A549 treated with CORT108297 at 1 μM for 4 hours (cell line): ENCODE measurements at places on chromosomes 6 and 20. TPM values are rescaled to one million over a fixed set of nuclear protein-coding genes. Genes with fewer than 3 reads are reported as not detected.

The CDK19 gene
- 3.9 to 5.3 TPM (median 4.4 TPM) in 5 replicates for total RNA-seq

The LPIN3 gene
- 8.4 to 14.9 TPM (median 11.1 TPM) in 5 replicates for total RNA-seq

The DOP1A gene
- 2.1 to 3.0 TPM (median 2.4 TPM) in 5 replicates for total RNA-seq

The KIAA1755 gene
- 0.06 to 0.19 TPM (median 0.13 TPM) in 5 replicates for total RNA-seq

The GPR31 gene
- not detected in 5 replicates for total RNA-seq

The NFYA gene
- 12.0 to 14.5 TPM (median 13.5 TPM) in 5 replicates for total RNA-seq

The PCMT1 gene
- total RNA-seq, result 85.0 to 99.9 TPM (median 88.8 TPM) in 5 replicates

The ADGRF5 gene
- not detected in 5 replicates for total RNA-seq

The GSTA3 gene
- total RNA-seq, result not detected in 5 replicates

The KCNQ5 gene
- 1.2 to 2.1 TPM (median 1.8 TPM) in 5 replicates for total RNA-seq

The PHACTR1 gene
- total RNA-seq, result 0.04 to 0.08 TPM in 2 of 5 replicates, not detected in the others

The TGM3 gene
- 0.03 TPM in 3 of 5 replicates, not detected in the others for total RNA-seq

The CFAP61 gene
- total RNA-seq, result 0.33 to 0.73 TPM (median 0.47 TPM) in 5 replicates

The PLG gene
- not detected in 5 replicates for total RNA-seq

The TMC2 gene
- total RNA-seq, result not detected in 5 replicates

The FOXA2 gene
- total RNA-seq, result 11.8 to 19.7 TPM (median 17.7 TPM) in 5 replicates

The WRNIP1 gene
- 36.3 to 42.4 TPM (median 40.1 TPM) in 5 replicates for total RNA-seq

The SLC2A4RG gene
- total RNA-seq, result 57.2 to 111 TPM (median 97.3 TPM) in 5 replicates

The SUPT3H gene
- 3.0 to 4.7 TPM (median 4.2 TPM) in 5 replicates for total RNA-seq

The GPLD1 gene
- total RNA-seq, result 0.66 to 1.3 TPM (median 1.1 TPM) in 5 replicates

The CAGE1 gene
- total RNA-seq, result 0.03 TPM in 2 of 5 replicates, not detected in the others

The HSP90AB1 gene
- 1,156 to 1,487 TPM (median 1,195 TPM) in 5 replicates for total RNA-seq

The HLA-G gene
- total RNA-seq, result 0.16 TPM in 1 of 5 replicates, not detected in the others

The NELFE gene
- total RNA-seq, result 74.7 to 85.0 TPM (median 75.1 TPM) in 5 replicates

The FAM229B gene
- total RNA-seq, result 7.5 to 11.4 TPM (median 8.6 TPM) in 5 replicates

The ABHD16B gene
- not detected in 5 replicates for total RNA-seq

The GPR6 gene
- not detected in 5 replicates for total RNA-seq

The LAMA2 gene
- 0.21 to 0.92 TPM (median 0.67 TPM) in 5 replicates for total RNA-seq

The SCRT2 gene
- not detected in 5 replicates for total RNA-seq

The ZNF334 gene
- not detected in 5 replicates for total RNA-seq

The SLC22A1 gene
- total RNA-seq, result 0.88 to 4.1 TPM (median 1.9 TPM) in 5 replicates

The PRR18 gene
- total RNA-seq, result 0.08 to 0.22 TPM (median 0.09 TPM) in 5 replicates

The MEP1A gene
- total RNA-seq, result not detected in 5 replicates

The ZBTB46 gene
- total RNA-seq, result 0.66 to 0.99 TPM (median 0.84 TPM) in 5 replicates

The LTA gene
- total RNA-seq, result 0.11 to 0.23 TPM in 2 of 5 replicates, not detected in the others

The DLK2 gene
- 3.5 to 8.2 TPM (median 7.0 TPM) in 5 replicates for total RNA-seq

The VSX1 gene
- 1.0 to 1.2 TPM (median 1.1 TPM) in 5 replicates for total RNA-seq

The ARMH2 gene
- not detected in 5 replicates for total RNA-seq

The EPPIN gene
- total RNA-seq, result not detected in 5 replicates

The NRM gene
- 20.0 to 29.7 TPM (median 29.0 TPM) in 5 replicates for total RNA-seq

The CPNE5 gene
- 0.06 to 0.12 TPM (median 0.09 TPM) in 4 of 5 replicates, not detected in the other for total RNA-seq

The FAM184A gene
- 0.03 TPM in 1 of 5 replicates, not detected in the others for total RNA-seq

The WFDC12 gene
- total RNA-seq, result not detected in 5 replicates

The BMP6 gene
- total RNA-seq, result 13.6 to 21.2 TPM (median 19.1 TPM) in 5 replicates

The SIRPD gene
- not detected in 5 replicates for total RNA-seq

The RBPJL gene
- total RNA-seq, result not detected in 5 replicates

The SPINT4 gene
- total RNA-seq, result not detected in 5 replicates

The ADGRG6 gene
- 39.7 to 68.3 TPM (median 57.3 TPM) in 5 replicates for total RNA-seq

The DEFB128 gene
- total RNA-seq, result not detected in 5 replicates

The PCSK2 gene
- total RNA-seq, result not detected in 5 replicates

The CTAGE9 gene
- not detected in 5 replicates for total RNA-seq

The MCHR2 gene
- total RNA-seq, result not detected in 5 replicates

The SLC35D3 gene
- total RNA-seq, result 0.05 to 0.13 TPM (median 0.08 TPM) in 5 replicates

The ADTRP gene
- total RNA-seq, result 0.27 to 0.53 TPM (median 0.36 TPM) in 5 replicates

The TP53RK gene
- 12.5 to 13.3 TPM (median 12.7 TPM) in 5 replicates for total RNA-seq

The LRP11 gene
- 31.8 to 44.2 TPM (median 37.9 TPM) in 5 replicates for total RNA-seq

The GLO1 gene
- total RNA-seq, result 92.1 to 99.3 TPM (median 94.1 TPM) in 5 replicates
